ENCODE measurements at places on chromosomes 7 and 10.
A peak's percentile ranks its signal among the peaks of the same experiment; 100 is the strongest.

DNA sequence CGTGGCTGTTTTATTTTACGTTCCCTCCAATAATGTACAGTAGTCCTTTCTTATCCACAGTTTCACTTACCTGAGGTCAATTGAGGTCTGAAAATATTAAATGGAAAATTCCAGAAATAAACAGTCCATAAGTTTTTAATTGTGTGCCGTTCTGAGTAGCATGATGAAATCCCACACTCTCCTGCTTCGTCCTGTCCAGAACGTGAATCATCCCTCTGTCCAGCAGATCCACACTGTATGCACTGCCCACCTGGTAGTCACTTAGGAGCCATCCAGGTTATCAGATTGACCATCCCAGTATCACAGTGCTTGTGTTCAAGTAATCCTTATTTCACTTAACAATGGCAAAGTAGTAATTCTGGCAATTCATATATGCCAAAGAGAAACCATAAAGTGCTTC is 46.3 kb downstream of the STARD3NL start:
- no peak for DNase-seq

DNA sequence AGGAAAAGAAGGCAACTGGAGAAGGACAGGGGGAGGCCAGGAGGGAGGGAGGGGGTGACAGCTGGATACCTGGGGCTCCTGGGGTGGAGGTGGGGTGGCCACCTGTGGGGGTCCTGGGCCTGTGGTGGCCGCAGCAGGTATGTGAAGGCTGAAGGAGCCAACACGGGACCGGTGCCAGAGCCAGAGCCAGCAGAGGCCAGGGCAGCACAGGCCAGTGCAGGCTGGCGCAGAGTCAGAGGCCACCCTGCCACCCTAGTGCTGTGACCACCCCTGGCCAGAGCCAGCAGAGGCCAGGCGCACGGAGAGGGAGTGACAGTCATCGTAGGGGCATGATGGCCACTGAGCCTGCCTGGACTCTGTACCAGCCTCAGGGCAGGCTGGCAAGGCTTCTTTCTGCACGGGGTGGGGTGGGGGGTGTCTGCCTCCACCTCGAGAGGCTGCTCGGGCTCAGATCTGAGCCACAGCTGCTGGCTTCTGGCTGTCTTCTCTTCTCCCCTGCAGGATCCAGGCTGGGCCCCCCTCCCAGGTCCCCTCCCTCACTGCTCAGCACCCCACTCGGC is 28.8 kb downstream of the YKT6 start:
- no peak for DNase-seq

GRCh38 chr10:19367176-19367575 is 318.6 kb downstream of the MALRD1 start:
- DNase-seq: no peak

GRCh38 chr7:55641811-55642210 is 69.5 kb upstream of the VOPP1 start:
- no peak for DNase-seq

DNA sequence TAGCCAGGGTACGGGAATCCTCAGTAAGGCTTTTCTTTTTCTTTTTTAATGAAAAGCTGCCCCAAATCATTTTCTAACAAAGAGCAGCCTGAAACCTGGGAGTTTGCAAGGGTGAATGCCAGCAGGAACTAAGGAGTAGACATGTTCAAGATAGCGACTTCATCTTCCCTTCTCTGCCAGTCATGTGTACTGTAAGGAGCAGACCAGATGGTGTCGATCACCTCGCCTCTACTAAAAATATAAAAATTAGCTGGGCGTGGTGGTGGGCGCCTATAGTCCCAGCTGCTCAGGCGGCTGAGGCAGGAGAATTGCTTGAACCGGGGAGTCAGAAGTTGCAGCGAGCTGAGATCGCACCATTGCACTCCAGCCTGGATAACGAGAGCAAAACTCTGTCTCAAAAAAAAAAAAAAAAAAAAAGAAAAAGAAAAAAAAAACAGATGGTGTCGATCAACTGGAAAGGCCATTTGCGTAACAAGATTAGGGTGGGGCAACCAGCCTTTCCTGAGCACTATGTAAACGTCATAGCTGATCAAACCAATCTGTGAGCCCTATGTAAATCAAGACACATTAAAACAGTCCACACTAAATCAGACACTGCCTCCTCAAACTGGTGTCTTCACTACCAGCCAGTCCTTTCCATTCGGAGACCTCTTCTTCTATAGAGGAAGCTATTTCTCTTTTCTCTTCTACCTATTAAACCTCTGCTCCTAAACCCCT is 33.8 kb downstream of the NOLC1 start:
- DNase-seq: no peak

GRCh38 chr10:97875391-97875790 is 25.7 kb downstream of the GOLGA7B start:
- DNase-seq: no peak

DNA sequence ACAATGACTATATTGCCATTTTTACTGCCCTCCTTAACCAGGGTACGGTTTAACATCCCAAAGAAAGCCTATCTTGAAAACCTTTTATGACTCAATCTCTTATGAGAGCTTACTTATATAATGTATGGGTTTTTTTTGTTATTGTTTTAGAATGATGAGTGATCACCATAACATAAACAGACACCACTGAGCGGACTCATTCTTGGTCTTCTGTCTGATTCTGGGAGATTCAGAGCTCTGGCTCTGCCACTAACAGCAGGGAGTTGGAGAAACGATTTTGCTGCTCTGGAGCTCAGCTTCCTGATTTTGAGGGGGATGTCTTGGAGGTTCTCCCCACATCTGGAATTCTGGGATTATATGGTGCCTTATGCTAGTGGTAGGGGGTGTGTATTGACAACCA is 244.1 kb downstream of the FRMD4A start:
- DNase-seq: no peak

- DNase-seq: no peak
Measured at GRCh38 chr7:107900496-107901015, 9.6 kb downstream of the DLD start.

DNA sequence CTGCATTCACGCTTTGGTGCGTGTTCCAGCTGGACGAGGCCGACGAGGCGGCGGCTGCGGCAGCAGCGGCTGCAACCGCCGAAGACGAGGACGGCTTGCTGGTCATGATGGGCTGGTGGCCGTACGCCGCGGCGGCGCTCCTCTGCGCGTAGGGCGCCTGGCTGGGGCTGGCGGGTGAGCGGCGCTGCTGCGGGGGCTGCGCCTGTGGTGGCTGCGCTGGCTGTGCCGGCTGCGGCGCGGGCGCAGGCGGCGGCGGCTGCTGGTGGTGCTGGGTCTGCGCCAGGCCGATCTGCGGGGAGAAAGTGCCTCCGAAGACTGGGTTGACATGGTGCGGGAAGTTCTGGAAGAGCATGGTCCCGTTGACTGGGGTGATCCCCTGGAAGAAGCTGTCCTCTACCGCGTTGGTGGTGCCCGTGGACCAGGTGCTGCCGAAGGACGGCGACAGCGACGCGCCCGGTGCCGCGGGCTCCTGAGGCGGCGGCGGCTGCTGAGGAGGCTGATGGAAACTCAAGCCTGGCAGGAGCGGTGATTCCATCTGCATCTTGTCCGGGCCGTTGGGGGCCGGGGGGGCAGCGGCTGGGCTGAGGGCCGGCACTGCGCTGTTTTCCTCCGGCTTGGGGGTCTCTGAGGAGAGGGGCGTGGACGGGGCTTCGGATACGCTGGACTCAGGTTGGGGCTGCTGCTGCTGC is 51.1 kb downstream of the CPEB3 start:
- no peak for DNase-seq

- no peak for DNase-seq
Measured at GRCh38 chr7:16412274-16413254, 8.8 kb downstream of the CRPPA start.

GRCh38 chr10:110265573-110266193 is 39.0 kb downstream of the SMNDC1 start:
- no peak for DNase-seq

DNA sequence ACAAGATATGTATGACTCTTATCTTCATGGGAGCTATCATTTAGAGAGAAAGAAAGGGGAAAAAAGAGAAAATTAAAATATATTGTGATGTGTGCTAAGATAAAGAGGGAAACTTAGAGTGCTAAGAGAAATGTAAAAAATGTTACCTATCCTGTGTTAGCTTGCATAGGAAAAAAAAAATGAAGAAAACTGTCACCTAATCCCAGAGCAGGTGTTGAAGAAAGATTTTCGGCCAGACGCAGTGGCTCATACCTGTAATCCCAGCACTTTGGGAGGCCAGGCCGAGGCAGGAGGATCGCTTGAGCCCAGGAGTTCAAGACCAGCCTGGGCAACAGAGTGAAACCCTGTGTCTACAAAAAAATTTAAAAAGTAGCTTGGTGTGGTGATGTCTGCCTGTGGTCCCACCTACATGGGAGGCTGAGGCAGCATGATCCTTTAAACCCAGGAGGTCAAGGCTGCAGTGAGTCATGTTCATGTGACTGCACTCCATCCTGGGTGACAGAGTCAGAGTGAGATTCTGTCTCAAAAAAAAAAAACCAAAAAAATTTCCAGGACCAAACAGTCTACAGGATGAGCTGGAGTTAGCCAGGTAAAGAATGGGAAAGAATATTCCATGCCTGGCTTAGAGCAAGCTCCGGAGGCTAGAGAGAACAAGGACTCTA is 2.4 kb upstream of the MKLN1 start:
- DNase-seq: no peak

- DNase-seq: peak; percentile 10
Measured at GRCh38 chr10:125868372-125868975, 12.6 kb downstream of the DHX32 start.

- DNase-seq: no peak
Measured at GRCh38 chr7:43475983-43476382, 106.9 kb upstream of the STK17A start.

GRCh38 chr10:132609211-132609610 is 71.6 kb downstream of the INPP5A start:
- DNase-seq: no peak

- DNase-seq: no peak
Measured at GRCh38 chr7:135853499-135853898, 104.9 kb upstream of the FAM180A start.

GRCh38 chr10:94430701-94431100 is 28.4 kb downstream of the TBC1D12 start:
- no peak for DNase-seq

DNA sequence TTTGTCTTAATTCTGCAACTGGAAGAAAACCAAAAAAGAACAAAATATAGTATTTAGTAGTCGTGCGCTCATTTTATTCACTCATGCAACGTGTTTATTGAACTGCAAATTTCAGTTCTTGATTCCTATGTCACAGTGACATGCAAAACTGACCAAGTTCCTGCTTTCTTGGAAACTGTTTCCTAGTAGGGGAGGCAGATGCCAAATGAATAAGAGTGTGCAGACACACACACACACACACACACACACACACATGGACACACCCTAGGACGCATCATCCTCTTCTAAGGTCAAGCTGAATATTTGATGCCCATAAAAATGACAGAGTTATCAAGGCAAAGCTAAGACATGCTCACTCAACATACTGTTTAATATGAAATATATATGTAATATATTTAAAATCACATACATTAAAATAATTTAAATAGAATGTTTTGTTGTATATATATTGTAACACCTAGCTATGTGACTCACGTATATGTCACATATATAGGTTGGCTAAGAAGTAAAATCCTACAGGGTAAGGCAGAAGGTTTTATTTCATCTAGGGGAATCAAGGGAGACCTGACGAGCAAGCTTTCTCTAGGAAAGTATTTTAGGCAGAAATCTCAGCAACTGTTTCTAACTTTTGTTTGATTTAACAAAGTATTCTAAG is 79.6 kb downstream of the SVIL start:
- DNase-seq: no peak

DNA sequence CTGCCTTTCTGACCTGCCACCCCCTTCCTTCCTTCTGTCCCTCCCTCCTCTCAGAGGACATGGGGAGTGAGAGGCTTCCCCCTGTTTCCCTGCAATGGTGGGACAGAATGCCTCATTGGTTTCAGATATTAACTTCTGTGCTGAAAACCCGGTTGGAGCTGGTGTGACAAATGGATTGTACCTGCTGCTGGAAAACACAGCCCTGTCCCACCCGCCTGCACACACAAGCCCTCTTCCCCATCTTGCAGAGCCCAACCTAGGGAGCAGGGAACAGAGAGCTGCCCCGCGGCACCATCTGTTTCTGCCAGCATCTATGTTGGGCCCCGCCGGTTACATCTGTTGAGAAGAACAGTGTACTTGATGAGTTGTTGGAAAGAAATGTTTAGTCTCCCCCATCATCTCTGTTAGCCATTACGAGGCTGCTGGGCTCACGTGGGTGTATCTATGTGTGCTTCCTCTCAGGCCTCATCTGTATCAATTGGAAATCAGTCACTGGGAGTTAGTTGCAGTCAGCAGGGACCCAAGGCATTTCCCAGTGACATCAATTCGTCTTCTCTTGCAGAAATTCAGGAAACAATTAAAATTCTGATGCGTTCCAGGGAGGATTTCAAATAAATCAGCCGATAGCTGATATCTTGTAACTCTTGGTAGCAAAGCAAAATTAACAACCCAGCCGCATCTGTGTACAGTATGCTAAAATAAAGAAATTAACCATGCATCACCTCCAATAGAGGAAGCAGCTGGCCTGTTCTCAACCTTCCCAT is 725.6 kb upstream of the GALNT17 start:
- DNase-seq: no peak

GRCh38 chr10:541041-541440 is 148.4 kb downstream of the DIP2C start:
- no peak for DNase-seq

- DNase-seq: no peak
Measured at GRCh38 chr10:101843032-101844021, at the start of gene KCNIP2. Gene KCNIP2 (minus strand): TSS chr10:101843800. CDS start chr10:101843568, 232 bp downstream.

DNA sequence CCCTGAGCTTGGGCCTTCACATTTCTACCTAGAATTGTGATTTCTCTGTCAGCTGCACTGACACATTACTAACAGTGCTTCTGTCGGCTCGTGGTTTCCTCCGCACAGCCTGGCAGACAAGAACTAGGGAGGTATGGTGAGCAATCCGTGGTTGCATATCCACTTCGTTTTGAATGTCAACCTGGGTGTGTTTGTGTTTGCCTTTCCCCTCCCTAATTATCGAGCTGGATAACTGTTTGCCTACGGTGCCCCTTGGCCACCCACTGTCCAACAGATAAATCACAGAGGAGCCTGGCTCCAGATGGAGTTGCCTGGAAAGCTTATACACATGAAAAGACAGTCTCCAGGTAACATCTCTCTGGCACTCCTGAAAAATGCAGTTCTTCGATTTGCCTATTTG is 228.8 kb downstream of the TRIL start:
- DNase-seq: no peak

DNA sequence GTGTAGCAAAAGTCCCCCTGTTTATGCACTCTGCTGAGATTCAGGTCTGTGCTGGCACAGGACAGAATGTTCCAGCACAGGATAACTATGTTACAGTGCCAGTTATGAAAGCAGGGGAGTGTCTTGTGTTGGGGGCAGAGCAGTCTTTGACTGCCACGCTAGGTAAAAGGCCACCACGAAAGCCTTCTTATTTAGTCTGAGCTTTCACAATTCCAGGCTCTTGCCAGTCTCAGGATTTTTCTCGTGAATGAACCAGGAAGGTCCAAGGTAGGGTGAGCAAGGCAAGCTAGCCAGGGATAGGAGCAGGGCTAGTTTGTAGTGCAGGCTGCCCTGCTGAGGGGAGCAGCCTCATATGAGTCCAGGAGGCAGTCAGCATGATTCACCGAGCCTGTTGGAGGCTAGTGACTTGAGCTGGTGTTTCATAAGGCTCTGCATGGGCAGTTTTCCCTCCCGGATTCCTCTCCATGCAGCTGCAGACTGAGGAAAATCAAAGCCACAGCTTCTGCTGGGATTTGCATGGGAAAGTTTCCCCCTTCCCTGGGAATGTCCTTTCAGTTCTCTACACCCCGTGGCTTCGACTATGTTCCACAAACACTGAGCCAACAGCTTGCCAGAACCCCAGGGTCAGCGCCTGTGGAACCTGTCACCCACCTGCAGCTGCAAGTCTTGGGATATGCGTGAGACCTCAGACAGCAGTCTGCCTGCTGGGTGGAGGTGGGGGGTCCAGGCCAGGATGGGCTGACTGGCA is 112.3 kb downstream of the JCAD start:
- DNase-seq: peak; percentile 16
